ENCODE measurements at places on chromosomes 6 and 20.

GRCh38 chr6:15508441-15508871 lies 154.4 kb downstream of the DTNBP1 start:
- DNase-seq: no peak

GRCh38 chr6:158730541-158730907 lies 80.7 kb downstream of the SYTL3 start:
- no peak for DNase-seq

DNA sequence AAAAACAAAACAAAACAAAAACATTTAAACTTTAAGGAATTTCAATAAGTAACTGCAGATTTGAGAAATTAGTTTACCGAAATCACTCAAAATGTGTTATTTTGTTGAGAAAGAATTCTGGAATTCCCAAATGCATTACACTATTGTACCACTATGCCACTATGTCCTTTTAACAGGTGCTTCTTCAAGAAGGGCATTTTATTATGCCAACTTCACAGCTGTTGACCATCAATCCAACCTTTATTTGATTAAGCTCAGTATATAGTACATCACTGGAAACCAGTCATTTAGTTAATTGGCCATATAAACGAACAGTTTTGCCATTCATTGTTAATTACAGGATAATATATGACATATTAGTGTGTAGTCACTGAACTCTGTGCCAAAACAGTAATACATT lies 221.7 kb downstream of the ARHGAP18 start:
- DNase-seq: no peak

- DNase-seq: no peak
These were observed 329.3 kb upstream of the IRAK1BP1 start for GRCh38 chr6:78538002-78538401.

Data from activated effector memory CD4-positive, alpha-beta T cell treated with Interleukin-2 at 50 U/mL for 16 hours (primary cell).